Suprapubic skin (tissue), 4 donors: ENCODE measurements at places on chromosomes 2 and 18.

DNA sequence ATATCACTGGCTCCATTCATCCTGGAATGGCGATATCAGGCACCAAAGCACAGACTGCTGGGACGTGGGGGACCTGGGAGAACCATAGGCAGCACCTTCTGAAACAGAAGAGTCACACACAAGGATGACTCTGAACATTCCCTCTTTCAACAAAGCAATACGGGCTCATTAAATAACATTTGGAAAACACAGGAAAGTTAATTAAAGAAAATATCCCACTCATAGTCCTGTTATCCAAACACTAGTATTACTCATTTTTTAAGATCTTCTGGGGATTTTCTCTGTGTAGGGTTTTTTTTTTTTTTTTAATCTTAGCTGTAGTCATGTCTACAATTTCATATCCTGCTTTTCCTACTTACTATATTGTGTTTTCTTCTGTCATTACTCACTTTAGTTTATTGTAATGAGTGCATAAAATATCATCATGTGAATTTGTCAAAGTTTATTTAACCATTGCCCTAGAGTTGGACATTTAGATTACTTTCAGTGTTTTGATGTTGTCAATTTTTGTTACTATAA, 70.0 kb upstream of the SP3 start:
- no peak for DNase-seq

GRCh38 chr18:79456105-79456980, 60.6 kb downstream of the NFATC1 start:
- no peak for DNase-seq

GRCh38 chr2:241983571-241984270, 114.2 kb downstream of the RTP5 start:
- DNase-seq, result no peak

DNA sequence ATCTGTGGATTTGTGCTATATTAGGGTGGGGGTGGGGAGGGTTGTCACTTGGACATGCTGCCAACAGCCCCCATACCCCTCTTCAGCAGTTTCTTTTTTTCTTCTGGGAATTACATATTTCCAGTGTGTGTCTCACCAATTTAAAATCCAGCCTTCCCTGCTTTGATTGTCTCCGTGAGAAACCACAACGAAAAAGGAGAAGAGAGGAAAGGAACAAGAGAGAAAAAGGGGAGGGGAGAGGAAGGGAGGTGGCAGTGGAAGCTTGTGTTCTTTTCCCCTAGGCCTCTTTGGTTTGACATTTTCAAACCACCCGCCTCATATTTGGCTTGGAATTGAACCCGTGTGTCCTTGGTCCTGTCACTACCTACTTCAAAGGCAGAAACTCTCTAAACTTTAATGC, 860 bp downstream of the CTNNA2 start:
- no peak for DNase-seq

DNA sequence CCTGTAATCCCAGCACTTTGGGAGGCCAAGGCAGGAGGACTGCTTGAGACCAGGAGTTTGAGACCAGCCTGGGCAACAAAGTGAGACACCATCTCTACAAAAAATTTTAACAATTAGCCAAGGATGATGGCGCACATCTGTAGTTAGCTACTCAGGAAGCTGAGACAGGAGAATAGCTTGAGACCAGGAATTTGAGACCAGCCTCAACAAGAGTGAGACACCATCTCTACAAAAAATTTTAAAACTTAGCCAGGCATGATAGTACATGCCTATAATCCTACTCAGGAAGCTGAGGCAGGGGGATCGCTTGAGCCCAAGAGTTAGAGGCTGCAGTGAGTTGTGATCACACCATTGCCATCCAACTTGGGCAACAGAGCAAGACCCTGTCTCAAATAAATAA, 7.0 kb downstream of the MEMO1 start:
- no peak for DNase-seq

DNA sequence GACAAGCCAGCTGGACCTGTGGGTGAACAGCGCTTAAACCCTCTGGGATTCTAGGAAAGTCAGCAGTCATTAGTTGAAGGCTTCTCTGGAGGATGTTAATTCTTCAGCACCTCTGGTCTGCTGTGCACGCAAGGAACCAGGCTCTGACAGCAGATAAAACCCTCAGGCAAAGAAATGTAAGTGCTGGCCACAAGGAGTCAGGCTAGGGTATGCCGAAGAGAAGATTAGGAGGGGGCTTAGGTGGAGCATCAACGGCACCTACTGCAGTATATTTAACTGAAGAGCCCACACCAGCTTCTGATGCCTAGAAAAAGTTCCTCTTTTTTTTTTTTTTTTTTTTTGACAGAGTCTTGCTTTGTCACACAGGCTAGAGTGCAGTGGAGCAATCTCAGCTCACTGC, 304.2 kb upstream of the MC4R start:
- no peak for DNase-seq

GRCh38 chr18:36330435-36331052, 33.0 kb downstream of the FHOD3 start:
- DNase-seq, result no peak

DNA sequence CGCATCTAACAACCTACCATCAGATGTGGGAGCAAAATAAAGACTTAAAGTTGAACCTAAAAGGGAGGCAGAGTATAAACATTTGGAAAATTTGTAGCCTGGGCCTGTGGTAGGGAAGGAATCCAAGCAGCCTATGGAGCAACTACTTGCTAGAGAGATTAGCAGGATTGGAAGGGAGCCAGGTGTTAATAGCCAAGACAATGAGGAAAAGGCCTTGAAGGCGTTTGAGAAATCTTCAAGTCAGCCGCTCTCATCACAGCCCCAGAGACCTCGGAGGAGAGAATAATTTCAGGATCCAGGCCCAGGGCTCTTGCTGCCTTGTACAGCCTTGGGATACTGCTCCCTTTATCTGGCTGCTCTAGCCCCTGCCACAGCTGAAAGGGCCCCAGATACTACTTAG, 219.7 kb downstream of the THSD7B start:
- no peak for DNase-seq

GRCh38 chr18:51290860-51291259, 93.4 kb upstream of the MEX3C start:
- DNase-seq, result no peak

- DNase-seq, result no peak
These were observed 30.0 kb upstream of the KLHL14 start for GRCh38 chr18:32802591-32803451.

DNA sequence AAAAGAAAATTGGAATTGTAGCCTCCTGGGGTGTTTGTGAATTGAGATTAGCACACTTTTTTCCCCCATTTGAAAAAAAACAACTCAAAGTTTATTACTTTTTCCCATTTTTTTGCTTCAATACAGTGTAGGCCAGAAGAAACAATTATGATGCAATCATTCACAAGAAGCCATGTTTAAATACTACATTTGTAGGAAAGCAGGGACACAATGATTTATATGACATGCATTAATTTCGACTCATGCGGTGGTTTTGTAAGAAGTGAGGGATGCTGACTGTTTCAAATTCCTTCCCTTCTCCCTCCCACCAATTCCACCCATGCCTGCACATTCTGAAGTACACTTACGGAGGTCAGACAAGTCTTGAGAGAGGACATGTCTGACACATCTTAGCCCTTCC, 774.2 kb upstream of the FSHR start:
- no peak for DNase-seq

GRCh38 chr2:8693157-8693821, 11.4 kb downstream of the ID2 start:
- DNase-seq, result no peak

DNA sequence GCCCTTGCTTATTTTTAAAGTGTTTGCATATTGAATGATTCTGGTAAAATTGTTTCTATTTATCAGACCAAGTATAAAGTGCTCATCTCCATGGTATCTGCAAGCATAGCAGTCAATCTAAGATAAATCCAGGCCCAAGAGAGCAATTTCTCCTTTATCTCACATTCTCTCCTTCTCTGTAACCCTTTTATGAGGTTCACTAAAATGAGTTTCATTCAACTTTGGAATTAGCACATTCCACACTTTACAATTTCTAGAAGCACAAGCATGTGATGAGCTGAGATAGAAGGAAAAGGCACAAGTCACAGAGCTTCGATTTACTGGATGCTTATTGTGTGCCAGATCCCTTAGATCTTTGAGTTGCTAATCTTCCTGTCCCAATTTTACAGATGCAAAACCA, 97.3 kb downstream of the CNTNAP5 start:
- no peak for DNase-seq

- no peak for DNase-seq
These were observed 332.1 kb upstream of the SOX11 start for GRCh38 chr2:5360081-5360480.

DNA sequence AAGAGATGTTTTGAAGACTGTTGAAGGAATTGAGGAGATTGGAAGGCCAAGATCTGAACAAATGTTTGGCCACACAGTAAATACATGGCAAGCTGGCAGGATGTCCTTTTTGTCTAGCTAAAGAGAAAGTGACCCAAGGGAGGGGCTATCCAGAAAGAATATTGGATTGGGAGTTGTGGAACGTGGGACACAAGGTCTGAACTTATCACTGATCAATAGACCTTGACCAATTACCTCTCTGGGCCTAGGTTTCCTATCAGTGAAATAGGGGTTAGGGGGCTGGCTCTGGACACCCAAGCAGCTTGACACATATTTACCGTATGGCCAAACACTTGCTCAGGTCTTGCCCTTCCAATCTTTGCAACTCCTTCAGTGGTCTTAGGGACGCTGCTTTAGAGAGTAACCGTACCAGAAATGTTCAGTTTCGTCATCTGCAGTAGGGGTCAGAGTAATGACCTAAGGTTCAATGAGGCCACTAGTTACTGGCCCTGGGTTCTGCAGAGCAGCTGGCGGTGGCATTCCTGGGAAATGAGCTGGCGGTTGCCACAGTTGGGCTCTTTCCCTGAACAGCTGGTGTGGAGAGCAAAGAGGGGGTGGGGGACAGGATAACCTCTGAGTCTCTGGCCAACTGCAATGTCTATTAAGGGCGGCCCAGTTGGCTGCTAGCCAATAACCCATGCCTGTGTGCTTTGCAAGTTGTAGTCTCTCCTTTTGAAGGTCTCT, 70.1 kb upstream of the STPG4 start:
- no peak for DNase-seq
